ENCODE measurements at places on chromosomes 7 and 10.

DNA sequence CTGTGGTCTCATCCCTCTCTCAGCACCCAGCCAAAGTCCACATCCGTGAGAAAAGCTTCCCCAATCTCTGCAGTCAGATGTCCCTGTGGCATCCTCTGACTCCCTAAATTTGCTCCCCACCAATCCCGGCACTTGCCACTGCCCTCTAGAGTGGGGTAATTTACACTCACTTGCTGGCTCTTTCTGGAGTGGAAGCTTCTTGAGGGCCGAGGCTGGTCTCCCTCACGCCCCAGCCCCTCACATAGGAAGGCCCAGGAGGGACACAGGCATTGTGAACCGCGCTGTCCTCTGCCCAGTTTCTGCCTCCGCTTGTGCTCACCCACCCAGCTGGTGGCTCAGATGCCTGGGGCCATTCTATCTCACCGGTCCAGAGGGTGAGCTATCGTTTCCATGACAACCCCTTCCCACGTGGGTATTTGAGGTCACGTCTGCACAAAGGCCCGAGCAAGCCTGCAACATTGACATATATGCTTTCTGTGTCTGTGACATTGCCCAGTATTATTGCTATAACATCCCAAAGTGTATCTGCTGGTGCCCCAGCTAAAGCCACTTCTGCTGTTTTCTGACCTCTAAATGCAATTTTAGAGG lies 97.3 kb upstream of the CTBP2 start:
- no peak for DNase-seq

- DNase-seq, result no peak
Measured at GRCh38 chr10:105834261-105835059, 1193.4 kb downstream of the SORCS3 start.

- peak; percentile 78 for DNase-seq
Measured at GRCh38 chr7:95723583-95724180, 48.7 kb upstream of the DYNC1I1 start.

- DNase-seq, result no peak
Measured at GRCh38 chr7:23022258-23022769, 8.4 kb upstream of the HYCC1 start.

- peak; percentile 9 for DNase-seq
Measured at GRCh38 chr10:19811540-19811939, 4.7 kb upstream of the PLXDC2 start.

GRCh38 chr10:74419491-74419951 lies 268.5 kb downstream of the ADK start:
- DNase-seq, result peak; percentile 76

DNA sequence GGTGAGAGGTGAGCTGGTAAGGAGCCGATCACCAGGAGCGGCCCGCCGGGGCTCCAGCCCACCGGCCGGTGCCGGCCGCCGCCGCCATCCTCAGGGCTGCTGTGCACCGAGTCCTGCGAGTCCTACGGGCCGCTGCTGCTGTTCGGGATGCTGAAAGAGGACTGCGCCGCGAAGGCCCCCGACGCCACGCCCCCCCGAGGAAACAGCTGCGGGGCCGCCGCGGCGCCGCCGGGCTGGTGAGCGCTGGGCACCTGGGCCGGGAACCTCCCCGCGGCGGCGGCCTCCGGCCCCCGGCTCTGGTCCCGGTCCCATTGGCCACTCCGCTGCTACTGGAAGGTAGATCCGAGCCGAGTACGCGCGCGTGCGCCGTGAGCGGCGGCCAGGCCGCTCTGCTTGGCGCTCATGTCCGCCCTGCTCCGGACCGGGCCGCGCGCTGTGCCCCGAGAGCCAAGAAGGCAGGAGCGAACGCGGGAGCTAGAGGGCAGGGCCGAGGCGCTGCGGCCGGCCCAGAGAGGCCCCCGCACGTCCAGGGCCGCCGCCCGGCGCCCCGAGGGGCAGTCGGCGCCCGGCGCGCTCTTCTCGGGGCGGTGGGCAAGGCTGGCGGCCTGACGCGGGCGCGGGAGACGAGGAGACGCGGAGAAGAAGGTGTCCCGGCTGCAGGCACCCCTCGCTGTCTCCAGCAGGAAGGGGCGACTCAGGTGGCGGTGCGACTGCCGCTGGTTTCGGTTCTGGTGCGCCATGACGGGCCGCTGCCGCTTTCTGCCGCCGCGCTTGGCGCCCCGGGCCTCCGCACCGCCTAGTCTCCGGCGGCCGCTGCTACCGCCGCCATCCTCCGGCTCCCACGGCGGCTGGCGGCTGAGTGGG lies 121.3 kb upstream of the WIPF3 start:
- DNase-seq, result peak; percentile 81

DNA sequence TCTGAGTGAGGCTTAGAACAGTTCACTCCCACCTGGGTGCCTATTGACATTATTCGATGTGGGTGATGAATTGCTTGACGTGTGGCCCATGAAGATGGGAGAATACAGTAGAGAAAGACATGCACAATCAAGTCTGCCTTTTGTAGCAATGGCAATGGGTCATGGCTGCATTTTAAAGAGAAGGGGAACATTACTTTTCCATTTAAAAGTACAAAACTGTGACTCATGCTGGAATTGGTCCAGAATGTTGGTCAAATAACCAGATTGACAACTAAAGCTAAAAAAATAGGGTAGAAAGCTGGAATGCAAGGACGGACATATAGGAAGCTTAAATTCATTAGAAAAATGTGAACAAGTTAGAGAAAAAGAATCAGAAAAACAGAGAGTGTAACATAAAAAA lies 104.1 kb upstream of the SLC25A13 start:
- DNase-seq, result no peak

GRCh38 chr7:135645296-135645904 lies 16.9 kb upstream of the STMP1 start:
- DNase-seq, result peak; percentile 82

DNA sequence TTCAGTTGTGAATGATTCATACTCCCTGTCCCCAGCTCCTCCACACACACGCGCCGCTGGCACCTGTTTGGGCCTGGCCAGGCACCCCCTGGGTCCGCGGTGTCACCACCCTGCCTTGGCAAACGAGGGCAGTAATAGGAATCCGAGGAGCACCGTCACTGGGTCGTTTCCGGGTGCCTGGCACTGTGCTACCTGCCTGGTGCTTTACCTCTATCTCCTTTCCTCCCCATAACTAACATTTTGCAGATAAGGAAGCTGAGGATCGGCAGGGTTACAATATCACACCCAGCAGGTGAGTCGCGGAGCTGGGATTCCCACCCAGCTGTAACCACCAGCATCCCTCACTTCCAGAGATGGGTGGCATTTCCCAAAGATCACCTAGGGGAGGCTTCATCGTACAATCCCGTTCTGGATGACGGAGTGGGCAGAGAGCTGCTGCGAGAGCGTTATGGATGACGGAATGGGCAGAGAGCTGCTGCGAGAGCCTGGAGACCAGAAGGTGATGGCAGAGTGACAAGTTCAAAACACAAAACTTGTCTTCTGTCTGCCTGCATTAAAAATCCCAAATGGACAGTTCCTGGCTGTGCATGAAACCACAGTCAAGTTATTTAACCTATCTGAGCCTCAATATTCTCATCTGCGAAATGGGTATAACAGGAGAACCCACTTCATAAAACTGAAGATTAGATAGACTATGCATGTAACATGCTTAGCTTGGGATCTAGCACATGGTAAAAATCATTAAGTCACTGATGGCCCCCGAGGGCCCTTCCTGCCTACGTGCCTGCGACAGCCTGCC lies 1.1 kb upstream of the HSPA12A start:
- no peak for DNase-seq

GRCh38 chr7:80088705-80089104 lies 45.9 kb upstream of the GNAI1 start:
- peak; percentile 2 for DNase-seq

DNA sequence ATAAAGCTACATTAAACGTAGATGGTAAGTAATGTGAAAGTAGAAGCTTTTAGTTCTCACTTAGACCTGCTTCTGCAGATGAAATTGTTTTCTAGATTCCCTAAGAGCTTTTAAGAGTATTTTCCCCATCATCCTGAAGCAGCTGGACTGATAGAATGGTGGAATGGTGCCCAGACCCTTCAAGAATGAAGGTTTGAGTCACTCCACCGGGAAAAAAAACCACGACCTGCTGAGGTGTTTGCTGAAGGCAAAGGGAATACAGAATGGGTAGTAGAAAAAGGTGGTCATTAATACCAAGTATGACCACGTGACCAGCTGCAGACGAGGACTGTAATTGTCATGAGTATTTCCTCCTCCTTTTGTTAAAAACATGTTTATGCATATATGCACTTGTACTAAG lies 79.2 kb upstream of the PTPRZ1 start:
- DNase-seq, result no peak
